ENCODE measurements at places on chromosomes 13 and 19.

DNA sequence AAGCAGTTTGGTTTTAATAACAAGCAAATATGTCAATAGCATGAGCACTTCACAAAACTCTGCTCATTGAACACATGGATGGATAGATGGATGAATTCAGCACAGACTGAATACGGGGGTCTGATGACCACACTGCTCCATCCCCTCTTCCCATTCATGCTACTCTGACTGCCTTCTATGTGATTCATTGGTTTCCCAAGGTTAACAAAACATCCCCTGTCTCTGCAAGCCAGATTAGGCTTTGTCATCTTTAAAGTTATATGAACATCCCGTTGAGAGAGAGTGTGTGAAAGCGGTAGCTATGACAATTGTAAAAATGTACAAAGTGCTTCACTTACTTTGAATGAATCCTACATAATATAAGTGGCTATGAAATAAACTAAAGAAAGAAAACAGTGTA, 252.5 kb downstream of the OXGR1 start:
- no peak for DNase-seq

DNA sequence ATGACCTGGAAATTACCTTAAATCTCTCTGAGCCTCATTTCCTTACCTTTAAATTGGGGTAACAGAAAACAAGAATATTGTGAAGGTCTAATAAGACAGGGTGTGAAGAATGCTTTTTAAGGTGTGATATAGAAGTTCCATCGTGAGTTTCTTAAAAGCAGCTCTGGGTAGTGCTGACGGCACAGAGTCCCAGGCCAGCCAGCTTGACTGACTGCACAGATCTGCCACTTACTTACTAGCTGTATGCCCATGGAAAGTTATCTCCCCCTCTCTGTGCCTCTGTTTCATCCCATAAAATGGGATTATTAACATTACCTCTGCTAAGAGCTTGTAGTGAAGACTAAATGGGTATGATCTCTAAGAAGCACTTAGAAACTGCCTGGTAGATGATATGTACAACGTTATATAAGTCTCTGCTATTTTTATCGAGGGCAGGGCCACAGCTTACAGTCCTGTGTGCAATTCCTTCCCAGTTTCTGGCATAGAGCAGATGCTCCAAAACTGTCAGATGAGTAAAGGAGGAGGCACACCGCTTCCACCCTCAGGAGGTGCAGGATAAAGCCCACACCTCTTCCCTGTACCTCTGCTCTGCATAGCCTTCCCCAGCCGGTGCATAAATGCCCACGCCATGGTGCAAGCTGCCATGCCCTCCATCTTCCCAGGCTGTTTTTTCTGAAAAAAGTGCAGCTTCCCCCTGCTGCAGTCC, 99.6 kb downstream of the MBNL2 start:
- no peak for DNase-seq

DNA sequence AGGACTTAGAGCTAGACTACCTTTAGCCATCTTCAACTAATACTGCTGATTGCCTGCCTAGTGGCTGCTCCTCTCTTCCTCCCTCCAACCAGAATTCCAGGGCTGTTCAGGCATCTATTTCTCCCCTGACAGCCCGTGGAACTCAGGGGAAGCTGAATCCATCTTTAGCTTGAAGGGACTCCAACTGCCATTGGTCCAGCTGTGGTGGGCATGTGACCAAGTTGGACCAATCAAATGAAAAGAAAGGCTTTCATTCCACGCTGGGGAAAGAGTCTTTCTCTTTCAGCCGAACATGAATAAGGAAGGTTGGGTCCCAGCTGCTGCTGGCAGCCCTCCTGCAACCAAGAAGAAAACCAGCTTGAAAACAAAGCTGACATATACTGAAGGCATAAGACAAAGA, 168.5 kb upstream of the OBI1 start:
- no peak for DNase-seq

DNA sequence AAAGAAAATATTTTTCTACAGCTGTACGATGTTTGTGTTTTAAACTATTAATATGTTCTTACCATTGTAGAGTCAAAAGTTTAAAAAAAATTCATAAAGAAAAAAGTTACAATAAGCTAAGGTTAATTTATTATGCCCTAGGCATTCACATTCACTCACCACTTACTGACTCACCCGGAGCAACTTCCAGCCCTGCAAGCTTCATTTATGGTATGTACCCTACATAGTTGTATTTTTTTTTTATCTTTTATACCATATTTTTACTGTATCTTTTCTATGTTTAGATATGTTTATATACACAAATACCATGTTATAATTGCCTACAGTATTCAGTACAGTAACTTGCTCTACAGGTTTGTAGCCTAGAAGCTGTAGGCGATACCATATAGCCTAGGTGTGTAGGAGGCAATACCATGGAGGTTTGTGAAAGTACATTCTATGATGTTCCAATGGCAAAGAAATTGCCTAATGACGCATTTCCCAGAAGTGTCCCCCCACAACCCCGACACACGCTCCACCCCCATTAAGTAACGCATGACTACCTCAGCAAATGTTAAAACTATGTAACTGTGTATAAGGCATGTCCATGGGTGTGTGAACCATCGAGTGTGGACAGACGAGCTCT, 60.4 kb downstream of the SLITRK6 start:
- DNase-seq = peak; percentile 34

- peak; percentile 11 for DNase-seq
Measured at GRCh38 chr13:74644229-74644628, 510.0 kb upstream of the KLF12 start.

All from fibroblast of skin of right quadriceps (primary cell).